Hepatic stellate cell (primary cell): ENCODE measurements at places on chromosomes 7 and 10.

GRCh38 chr7:86788948-86789347 is 145.2 kb downstream of the GRM3 start:
- no peak for DNase-seq

DNA sequence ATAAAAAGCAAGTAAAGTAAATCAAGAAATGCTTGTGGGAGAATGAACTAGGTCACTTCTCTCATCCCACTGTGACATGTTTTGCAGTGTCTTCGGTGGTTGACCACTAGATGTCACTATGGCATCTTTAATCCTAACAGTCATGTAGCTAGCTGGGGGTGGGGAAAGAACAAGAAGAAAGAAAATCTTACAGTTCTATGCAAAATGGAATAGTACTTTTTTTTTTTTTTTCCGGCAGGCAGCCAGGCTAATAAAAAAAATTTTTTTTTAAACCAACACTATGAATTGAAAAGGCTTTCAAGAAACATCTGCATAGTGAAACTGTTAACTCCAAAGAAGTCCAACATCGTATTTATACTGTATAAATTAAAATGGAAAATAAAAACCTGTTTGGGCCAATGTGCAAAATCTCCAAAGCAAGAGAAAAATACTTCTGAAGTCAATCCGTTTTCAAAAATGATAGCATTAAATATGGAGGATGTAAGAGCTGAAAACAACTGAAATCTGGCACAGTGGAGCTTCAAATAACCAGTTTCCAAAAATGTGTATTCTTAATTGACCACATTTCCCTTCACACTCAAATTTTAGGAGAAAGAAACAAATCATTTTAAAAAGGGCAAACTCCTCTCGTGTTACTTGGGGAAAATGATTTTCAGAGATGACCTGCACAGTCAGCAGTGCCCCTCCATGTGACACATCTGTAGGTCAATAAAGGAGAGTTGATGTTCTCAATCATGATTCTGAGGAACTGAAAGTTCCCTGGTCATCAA is 38.5 kb downstream of the CDK1 start:
- DNase-seq, result peak; percentile 61

DNA sequence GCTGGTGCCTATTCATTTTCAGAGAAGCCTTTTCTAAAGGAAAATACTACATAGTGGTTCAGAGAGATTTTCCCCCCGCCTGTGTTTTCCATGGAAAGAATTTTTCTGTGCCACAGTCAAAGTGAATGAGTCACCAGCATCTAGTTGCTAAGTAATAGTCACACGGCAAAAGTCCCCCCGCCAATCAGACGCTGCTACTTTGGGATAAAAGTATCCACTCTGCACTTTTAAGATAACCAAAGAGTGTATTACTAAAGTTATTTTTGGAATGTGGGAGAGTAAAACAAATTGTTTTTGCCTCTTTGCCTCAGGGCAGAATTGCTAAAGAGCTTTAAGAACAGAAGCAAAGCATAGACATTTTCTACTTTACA is 23.5 kb downstream of the ABLIM1 start:
- peak; percentile 86 for DNase-seq

GRCh38 chr10:61871487-61871886 is 30.0 kb upstream of the ARID5B start:
- DNase-seq, result no peak

GRCh38 chr10:3825244-3825643 is 40.2 kb upstream of the KLF6 start:
- DNase-seq, result peak; percentile 36

DNA sequence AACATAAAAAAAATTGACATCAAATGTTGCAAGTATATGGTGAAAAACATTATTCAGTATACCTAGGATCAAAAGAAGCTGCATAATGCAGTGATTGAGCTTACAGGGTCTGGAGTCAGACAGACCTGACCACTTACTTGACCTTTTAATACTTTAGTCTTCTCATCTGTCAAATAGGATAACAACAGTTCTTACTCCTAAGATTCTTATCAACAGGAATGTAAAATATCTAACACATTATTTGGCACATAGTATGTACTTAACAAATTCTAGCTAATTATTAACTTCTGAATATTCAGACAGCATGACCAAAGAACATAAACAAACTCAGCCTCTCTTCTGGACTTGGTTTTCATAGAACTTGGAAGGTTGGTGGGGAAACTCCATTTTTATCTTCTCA is 45.6 kb upstream of the PIP4K2A start:
- no peak for DNase-seq

DNA sequence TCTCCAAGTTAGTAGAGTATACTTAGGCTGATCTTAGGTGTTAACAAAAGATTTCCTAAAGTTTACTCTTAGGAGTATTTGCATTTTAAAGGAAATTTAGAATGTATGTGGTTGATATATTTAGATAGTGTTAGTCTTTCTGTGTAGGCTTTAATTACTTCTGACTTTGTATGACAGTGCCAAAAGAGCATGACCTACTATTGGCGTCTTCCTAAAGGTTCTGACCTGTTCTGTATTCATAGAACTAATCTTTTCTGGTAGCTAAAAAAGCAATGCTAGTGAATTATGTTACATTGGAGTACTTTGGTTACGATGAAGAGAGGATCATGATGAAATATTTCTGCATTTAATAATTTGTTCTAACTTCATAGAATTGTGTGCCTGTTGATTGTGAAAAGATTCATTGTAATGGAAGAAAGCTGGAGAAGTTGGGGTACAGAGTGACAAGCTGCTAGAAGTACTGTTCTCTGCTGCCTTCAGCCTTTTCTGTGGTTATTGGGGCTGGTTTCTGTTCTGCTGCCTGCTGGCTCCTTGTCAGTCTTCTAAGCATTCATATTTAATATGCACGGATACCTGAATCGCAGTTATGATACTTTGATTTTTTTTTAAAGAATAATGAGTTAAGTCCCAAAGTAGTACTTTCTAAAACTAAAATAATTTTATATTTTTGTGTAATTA is 13.2 kb downstream of the WAC start:
- no peak for DNase-seq

- DNase-seq, result no peak
Observed at GRCh38 chr10:45429790-45430189, 55.8 kb downstream of the ALOX5 start.

GRCh38 chr10:87000491-87000890 is 19.6 kb upstream of the FAM25A start:
- DNase-seq, result no peak

GRCh38 chr7:142863891-142864685 is 9.2 kb downstream of the EPHB6 start:
- no peak for DNase-seq

- DNase-seq, result no peak
Observed at GRCh38 chr7:22853674-22854157, 31.1 kb upstream of the TOMM7 start.

DNA sequence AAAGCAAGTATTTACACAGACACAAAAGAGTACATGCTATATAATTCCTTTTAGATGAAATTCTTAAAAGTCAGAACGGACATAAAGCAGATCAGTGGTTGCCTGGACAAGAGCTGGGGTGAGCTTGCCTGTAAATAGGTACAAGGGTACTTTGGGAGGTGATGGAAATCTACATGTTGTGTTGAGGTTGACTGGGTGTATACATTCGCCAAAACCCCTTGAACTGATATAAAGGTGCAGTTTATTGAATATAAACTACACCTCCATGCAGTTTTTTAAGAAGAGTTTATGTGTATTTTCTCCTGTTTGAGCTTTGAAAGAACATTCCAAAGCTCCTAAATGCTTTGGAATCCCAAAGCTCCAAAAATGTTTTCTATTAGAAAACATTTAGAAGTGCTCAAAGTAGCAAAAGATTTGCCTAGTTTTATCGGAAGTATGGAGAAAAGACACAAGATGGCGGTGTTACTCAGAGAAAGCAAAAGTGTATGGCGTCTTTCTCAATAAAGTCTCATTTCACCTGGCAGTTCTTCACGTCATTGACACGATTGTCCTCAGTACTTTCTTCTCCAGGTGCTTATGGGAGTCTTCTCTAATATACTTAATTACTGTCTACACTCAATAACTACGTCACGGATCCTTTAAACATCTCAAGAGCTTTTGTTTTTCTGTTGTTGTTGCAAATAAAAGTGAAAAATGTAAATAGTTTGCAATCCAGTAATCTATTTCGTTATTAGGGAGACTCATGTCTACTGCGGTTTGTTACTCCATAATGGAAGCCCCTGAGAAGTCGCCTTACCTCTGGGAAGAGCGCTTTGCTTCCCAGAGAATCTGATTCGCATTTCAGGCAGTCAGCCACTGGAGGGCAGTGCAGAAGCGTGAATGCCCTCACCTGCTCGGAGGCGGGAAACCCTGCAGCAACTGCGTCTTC is 14.7 kb upstream of the SEC61G start:
- DNase-seq, result peak; percentile 63

DNA sequence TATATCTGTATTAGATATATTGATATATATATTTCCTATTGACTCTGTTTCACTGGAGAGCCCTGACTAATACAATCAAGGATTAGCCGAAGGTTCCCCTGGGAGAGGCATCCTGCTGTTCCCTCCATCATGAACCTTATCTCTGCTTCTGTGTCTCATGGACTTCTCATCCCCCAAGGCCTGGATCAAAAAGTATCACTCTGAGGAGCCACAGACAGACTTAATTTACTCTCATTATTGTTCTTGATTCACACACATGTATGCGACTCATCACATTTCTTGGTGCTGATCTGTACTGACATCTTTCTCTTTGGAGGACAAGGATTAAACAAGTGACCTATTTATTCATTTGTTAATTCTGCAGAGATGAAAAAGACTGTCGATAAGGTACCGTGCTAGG is 550.2 kb downstream of the KCNMA1 start:
- no peak for DNase-seq

DNA sequence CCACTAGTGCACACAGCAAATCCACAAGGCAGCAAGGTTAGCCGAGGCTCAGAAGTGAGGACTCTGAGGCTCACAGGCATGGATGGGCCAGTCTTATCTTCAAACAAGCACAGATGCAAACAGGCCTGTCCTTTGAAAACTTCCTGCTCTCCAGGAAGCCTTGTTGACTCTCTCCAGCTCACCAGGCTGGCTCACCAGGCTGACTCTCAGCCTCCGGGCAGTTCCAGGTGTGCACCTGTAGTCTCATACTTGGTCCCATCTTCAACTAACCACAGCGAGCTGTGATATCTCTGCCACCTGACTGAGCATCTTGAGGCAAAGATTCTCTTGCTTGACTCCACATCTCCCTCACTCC is 173.9 kb upstream of the ZMIZ1 start:
- no peak for DNase-seq

- DNase-seq, result no peak
Observed at GRCh38 chr7:139821349-139822105, 7.5 kb upstream of the TBXAS1 start.

GRCh38 chr10:759898-760477 is 70.5 kb upstream of the DIP2C start:
- DNase-seq, result no peak
